ENCODE measurements at places on chromosomes 2 and 18.
A peak's percentile ranks its signal among the peaks of the same experiment; 100 is the strongest.

DNA sequence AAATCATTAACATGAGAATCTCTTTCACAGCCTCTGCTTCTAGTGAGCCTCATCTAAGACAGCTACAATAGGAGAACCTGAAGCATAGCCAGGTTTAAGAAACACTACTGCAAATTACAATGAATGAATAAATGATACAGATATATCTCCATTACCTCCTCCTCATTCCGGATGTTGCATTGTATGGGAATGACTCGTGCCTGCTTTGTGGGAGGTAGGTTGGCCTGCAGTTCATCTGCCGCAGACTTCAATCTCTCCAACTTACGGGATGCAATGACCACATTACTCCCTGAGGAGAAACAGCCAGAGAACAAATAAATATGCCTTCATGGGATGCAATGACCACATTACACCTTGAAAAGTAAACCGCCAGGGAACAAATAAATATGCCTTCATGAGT is 15.4 kb downstream of the PECR start:
- H3K36me3 ChIP-seq: peaks cover 16% of the 10 kb centered on the region
- no peak overlapping the region for H3K4me3 ChIP-seq
- DNase-seq: no peak
- no peak overlapping the region for H3K27ac ChIP-seq

DNA sequence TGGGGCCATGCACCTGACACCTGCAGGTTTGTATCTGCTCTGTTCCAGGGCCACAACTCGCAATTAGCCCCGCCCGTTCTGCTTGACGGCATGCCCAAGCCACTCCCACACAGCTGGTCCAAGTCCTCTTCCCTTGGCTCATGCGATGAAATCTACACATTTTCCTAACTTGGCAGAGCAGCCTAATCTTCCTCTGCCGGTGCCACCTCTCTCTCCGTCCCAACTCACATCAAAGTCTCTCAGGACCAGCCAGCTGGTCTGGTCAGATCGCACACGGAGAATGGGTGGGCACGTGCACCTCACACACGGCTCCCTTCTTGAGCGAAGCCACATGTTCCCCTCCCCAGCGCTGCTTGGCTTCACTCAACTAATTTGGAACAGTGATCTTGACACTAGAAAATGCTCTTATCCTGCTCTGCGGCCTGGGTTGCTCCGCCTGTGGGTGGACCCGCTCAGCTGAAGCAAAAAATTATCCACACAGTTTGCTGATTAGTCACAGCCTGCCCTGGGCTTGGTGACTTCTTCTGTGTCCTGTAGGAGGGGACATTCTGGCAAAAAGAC is 176.7 kb downstream of the NRP2 start:
- H3K36me3 ChIP-seq: no peaks in the 10 kb centered on the region
- DNase-seq: peak; percentile 70
- no peak overlapping the region for H3K4me3 ChIP-seq
- H3K27ac ChIP-seq: no peak overlapping the region
- no peaks in the 10 kb centered on the region for H3K4me1 ChIP-seq

GRCh38 chr2:231617059-231617926 is 24.6 kb downstream of the TEX44 start:
- H3K36me3 ChIP-seq: no peaks in the 10 kb centered on the region
- H3K27me3 ChIP-seq: no peaks in the 10 kb centered on the region
- H3K4me1 ChIP-seq: no peaks in the 10 kb centered on the region

GRCh38 chr2:183232161-183232865 is 108.1 kb downstream of the NUP35 start:
- no peak for DNase-seq
- H3K27me3 ChIP-seq: no peaks in the 10 kb centered on the region
- H3K4me3 ChIP-seq: no peak overlapping the region
- no peak overlapping the region for H3K27ac ChIP-seq
- no peaks in the 10 kb centered on the region for H3K36me3 ChIP-seq

- H3K36me3 ChIP-seq: no peaks in the 10 kb centered on the region
- DNase-seq: no peak
- no peak overlapping the region for H3K4me3 ChIP-seq
- H3K27ac ChIP-seq: no peak overlapping the region
- no peaks in the 10 kb centered on the region for H3K27me3 ChIP-seq
- H3K4me1 ChIP-seq: no peaks in the 10 kb centered on the region
These were observed 81.1 kb upstream of the TLK1 start for GRCh38 chr2:171241771-171242170.

- no peaks in the 10 kb centered on the region for H3K27me3 ChIP-seq
- no peak for DNase-seq
- no peak overlapping the region for H3K27ac ChIP-seq
- no peaks in the 10 kb centered on the region for H3K36me3 ChIP-seq
These were observed 100.6 kb upstream of the SMIM21 start for GRCh38 chr18:75527848-75528685.

Data from right atrium auricular region (tissue), 2 donors.